Lung microvascular endothelial cell (primary cell): ENCODE measurements at places on chromosomes 13 and 19. TPM values are rescaled to one million over a fixed set of nuclear protein-coding genes. Genes with fewer than 3 reads are reported as not detected.

NOVA2 gene
- 3.7 and 6.2 TPM in 2 replicates for total RNA-seq

SCAF1 gene
- 5.0 and 6.3 TPM in 2 replicates for total RNA-seq

ACER1 gene
- total RNA-seq, result not detected in 2 replicates

KLF1 gene
- not detected in 2 replicates for total RNA-seq

HCN2 gene
- total RNA-seq, result 0.40 and 0.44 TPM in 2 replicates

RB1 gene
- 20.0 and 28.6 TPM in 2 replicates for total RNA-seq

GSX1 gene
- total RNA-seq, result not detected in 2 replicates

IGFL1 gene
- total RNA-seq, result not detected in 2 replicates

DCLK1 gene
- 8.5 and 10.9 TPM in 2 replicates for total RNA-seq

IFNL1 gene
- not detected in 2 replicates for total RNA-seq
